ENCODE measurements at places on chromosomes 3 and 15.
A peak's percentile ranks its signal among the peaks of the same experiment; 100 is the strongest.

GRCh38 chr3:43632269-43632733 lies 10.5 kb upstream of the ANO10 start:
- DNase-seq = peak; percentile 96

GRCh38 chr3:142960322-142960850 lies 3.1 kb downstream of the PAQR9 start:
- DNase-seq = peak; percentile 8

- peak; percentile 65 for DNase-seq
These were observed 18.1 kb upstream of the VGLL4 start for GRCh38 chr3:11661827-11662226.

DNA sequence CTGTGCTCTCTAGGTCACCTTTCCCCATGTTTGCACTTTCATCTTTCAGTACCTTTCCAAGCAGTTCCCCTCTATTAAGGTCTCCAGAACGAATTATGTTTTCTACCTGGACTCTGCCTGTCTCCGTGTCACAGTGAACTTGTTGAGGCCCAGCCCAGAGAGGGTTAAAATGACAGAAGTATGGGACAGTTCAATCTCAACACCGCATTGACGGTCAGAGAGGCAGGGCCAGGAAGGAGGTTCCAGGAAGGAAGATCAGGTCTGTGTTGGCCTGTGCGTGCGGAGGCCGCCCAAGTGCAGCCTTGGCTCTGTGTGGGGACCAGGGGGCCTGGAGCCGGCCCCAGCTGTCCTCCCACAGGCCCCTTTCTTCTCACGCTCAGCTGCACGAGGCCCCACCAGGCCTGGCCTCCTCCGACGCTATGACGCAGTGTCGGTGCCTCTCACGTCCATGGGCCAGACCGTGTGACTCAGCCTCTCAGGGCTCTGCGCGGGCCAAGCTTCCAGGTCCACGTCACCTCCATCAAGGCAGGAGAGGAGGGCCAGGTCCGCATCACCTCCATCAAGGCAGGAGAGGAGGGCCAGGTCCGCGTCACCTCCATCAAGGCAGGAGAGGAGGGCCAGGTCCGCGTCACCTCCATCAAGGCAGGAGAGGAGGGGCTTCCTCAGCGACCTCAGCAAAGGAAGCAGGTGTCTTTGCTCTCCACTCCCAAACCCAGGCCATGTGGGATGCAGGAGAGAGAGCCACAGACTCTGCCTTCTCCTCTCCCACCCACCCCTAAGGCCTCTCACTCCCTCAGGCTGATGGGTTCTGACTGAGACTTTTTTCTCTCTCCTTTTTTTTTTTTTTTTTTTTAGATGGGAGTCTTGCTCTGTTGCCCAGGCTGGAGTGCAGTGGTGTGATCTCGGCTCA lies 83.1 kb downstream of the CPN2 start:
- DNase-seq = no peak

- peak; percentile 45 for DNase-seq
These were observed 933 bp downstream of the DZIP1L start for GRCh38 chr3:138114431-138114918.

- DNase-seq = no peak
These were observed 428 bp downstream of the LYSMD4 start for GRCh38 chr15:99732751-99733267.

- no peak for DNase-seq
These were observed 6.0 kb downstream of the RFC4 start for GRCh38 chr3:186800285-186800684.

DNA sequence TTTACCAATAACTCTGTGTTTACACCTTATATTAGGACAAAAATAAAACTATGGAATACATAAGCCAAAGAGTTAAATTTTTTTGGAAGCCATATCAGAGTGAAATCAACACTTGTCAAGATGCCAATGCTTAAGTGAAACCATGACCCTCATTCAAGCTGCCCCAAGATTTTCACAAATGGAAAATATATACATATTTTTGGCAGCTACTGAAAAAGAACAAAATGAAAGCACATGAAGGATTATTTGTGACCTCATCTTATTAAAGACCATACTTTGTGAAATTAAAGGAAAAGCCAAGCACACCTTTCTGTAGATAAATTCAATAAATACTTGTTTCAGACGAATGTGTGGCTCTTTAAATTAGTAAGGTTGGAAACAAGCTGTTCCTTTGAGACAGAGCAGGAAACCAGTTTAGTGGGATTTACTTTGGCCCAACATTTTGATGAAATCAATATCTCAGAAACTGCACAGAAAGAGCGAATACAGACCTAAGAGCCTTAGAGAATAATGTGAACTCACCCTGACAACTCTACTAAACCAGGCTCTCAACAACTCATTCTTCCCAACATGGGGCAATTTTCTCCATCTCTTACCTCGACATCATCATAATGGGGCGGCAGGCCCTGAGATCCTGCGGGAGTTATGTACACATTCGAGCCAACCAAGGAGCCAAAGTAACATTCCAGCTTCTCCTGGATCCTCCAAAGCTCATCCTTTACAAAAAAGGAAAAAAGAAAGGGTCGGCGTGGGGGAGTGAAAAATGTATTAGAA lies 11.1 kb downstream of the RIOX2 start:
- no peak for DNase-seq

- DNase-seq = peak; percentile 7
These were observed 45.3 kb upstream of the INO80 start for GRCh38 chr15:41161336-41161735.

- DNase-seq = no peak
These were observed 188.3 kb downstream of the APBA2 start for GRCh38 chr15:29074045-29074444.

DNA sequence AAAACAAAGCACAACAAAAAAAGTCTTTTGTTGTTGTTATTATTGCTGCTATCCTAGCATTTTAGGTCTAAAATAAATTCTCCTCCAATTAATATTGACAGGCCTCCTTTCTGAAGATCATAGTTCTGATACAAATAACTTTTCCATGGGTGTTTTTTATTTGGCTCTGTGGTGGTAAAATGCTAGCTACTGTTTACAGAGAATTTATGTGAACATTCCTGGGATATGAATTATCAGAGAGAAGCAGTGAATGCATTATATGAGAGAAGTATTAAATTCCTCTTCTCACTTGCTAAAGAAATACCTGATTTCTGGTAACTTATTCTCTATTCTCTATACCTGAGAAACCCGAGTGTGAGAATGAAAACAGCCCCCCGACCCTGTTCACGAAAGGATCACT lies 57.5 kb upstream of the TMCO5A start:
- no peak for DNase-seq

DNA sequence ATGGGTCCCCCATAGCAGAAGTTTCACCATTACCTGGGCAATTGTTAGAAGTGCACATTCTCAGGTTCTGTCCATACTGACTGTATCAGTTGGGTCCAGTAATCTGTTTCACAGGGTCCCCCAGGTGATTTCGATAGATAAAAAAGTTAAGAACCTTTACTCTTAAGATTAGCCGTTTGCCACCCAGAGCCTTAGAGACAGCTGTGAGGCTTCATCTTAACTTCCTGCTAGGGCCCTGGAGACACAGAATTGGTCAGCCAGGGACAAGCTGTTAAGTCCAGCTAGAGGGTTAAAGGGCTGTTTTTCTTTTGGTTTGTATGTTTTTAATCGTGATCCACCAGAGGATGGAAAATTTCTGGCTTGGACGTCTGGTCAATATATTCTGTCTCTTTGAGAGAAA lies 6.7 kb downstream of the FAM162A start:
- DNase-seq = no peak

DNA sequence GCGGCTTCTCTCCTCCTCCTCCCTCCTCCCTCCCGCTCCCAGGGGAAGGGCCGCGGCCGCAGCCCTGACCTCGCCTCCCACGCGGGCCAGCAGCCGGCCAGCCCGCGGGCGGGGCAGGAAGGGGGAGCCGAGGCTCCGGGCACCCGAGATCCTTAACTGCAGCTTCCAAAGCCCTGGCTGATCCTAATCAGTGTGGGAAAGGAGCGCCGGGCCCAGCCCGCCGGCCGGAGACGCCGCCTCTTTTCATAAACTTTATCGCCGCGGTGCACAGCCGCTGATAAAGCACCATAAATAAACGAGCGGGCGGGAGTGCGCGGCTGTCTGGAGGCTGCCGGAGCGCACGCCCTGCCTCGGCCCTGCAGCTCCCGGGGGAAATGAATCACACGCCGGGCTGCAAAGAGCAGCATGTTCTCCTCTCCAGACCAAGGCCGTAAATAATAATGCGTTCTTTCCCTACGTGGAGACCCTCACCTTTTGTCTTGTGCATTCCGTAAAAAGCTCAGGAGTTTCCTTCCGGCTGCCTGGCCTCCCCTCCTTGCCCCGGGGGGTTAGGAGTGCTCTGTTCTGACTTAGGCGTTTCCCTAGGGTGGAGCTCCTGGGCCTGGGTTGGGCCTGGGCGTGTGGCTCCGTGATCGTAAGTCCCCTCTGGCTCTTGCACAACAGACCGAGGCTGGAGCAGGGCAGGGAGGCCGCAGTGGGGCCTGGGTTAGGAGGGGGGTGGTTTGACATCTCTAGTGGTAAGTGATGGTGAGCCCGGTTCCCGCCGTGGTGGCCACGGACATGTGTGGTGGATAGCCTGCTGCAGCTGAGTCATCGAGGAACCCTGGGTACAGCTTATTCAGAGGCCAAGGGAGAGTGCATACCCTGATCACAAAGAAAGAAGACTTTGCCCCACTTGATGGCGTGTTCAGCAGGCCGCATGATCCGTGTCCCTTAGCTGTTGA lies 132.6 kb upstream of the HES1 start:
- DNase-seq = peak; percentile 85

DNA sequence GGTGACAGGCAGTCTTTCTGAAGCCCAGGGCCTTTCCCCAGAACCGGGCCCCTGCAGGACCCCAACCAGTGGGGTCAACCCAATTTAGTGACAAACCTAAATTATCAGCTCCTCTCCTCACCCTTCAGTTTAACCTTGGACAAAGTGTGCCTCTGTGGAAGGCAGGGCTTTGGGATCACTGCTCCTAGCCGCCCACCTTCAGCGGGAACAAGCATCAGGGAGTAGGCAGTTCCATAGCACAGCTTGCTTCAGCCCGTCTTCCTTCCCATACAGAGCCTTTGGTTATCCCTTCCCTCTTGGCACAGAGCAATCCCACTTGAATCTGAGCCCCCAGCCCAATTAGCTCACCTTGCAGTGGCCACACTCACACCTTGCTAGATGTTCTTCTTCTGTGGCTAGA lies 5.3 kb upstream of the AP3B2 start:
- DNase-seq = no peak

DNA sequence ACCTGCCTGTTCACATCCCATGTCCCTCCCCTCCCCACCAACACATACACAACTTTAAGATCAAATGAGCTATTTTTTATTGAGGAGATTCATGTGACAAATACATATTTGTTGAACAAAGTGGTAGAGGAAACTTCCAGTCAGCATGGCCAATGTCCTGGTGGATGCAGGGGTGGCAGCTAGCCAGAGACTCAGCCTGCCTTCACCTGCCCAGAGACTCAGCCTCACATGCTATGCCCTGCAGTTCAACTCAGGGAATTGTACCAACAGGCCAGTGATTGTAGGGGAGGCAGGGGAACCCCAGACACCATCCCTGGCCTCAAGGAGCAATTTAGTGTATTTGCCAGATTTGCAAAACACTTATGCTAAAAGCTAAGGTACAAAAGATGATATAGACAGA lies 136.6 kb downstream of the OPA1 start:
- DNase-seq = no peak

DNA sequence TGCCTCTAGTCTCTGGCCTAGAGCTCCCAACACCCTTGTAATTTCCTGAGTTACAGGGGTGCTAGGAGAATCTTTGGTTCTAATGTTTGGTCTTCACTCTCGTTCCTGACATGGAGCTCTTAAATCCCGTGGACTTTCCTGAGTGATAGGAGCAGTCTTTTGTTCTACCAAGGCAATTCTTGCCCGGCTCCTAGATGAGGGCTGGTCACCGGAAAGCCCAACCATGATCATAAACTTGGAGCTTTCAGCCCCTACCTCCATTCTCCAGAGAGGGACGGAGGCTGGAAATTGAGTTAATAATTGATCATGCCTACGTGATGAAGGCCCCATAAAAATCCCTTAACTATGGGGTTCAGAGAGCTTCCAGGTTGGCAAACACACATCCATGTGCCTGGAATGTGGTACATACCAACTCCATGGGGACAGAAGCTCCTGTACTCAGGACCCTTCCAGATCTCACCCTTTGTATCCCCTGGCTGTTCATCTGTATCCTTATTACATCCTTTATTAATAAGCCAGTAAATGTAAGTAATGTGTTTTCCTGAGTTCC lies 18.8 kb upstream of the GATM start:
- DNase-seq = no peak

DNA sequence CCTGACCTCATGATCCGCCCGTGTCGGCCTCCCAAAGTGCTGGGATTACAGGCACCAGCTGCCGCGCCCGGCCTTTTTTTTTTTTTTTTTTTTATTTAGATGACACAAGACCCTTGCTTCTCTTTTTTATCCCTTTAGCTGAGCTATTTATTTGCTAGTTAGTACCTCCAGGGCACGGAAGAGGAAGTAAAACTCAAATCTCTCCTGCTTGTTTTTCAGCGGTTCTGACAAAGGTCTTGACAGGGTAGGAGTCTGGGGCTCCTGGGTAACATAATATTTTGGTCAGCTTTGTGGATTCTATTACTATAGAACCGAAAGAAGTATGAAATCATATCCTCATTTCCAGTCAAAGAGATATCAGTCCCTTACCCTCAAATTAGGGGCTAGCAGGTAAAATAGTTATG lies 44.0 kb upstream of the ETV5 start:
- DNase-seq = peak; percentile 43

DNA sequence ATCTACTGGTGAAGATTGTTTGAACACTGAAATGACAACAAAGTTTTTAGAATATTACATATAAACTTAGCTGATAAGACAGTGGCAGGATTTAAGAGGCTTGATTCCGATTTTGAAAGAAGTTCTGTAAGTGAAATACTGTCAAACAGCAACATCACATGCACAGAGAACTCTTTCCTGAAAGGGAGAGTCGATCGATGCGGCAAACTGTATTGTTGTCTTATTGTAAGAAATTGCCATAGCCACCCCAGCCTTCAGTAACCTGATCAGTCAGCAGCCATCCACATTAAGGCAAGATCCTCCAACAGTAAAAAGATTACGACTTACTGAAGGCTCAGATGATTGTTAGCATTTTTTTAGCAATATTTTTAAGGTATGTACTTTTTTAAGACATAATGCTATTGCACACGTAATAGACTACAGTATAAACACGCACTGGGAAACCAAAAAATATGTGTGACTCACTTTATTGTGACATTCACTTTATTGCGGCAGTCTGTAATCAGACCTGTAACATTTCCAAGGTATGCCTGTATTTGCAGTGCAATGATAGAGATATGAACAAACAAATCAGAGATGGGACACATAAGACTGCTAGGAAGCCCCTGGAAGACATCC lies 225.6 kb upstream of the UBE2E1 start:
- DNase-seq = no peak

GRCh38 chr3:134211797-134212196 lies 38.9 kb downstream of the RYK start:
- peak; percentile 56 for DNase-seq

GRCh38 chr15:77783636-77784035 lies 150.9 kb upstream of the LINGO1 start:
- DNase-seq = no peak

DNA sequence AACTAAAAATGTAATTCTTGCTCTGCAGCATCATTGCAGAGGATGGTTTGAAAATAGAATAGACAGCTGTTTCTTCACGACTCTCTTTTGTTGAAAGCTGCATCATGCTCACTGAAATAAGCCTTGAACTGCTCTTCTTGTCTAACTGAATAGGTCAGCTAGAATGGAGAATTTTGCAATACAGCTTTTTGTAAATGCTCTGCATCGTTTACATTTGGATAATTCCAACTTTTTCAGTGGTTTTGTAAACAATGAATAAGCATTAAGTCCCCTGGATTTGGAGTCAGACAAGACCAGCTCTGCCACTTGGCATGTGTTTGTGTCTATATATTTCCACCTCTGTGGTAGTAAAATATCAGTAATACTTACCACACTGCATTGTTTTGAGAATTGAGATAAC lies 95.2 kb downstream of the PLSCR2 start:
- no peak for DNase-seq
